ENCODE measurements at places on chromosomes 2 and 18.
A peak's percentile ranks its signal among the peaks of the same experiment; 100 is the strongest.

- DNase-seq, result peak; percentile 81
Measured at GRCh38 chr2:96951125-96951654, 35.2 kb downstream of the FAM178B start.

- no peak for DNase-seq
Measured at GRCh38 chr2:96105152-96105915, 11.0 kb downstream of the ADRA2B start.

- DNase-seq, result no peak
Measured at GRCh38 chr2:222239945-222240675, 58.7 kb downstream of the PAX3 start.

GRCh38 chr2:241870611-241871537 lies 1.3 kb downstream of the RTP5 start:
- DNase-seq, result no peak

DNA sequence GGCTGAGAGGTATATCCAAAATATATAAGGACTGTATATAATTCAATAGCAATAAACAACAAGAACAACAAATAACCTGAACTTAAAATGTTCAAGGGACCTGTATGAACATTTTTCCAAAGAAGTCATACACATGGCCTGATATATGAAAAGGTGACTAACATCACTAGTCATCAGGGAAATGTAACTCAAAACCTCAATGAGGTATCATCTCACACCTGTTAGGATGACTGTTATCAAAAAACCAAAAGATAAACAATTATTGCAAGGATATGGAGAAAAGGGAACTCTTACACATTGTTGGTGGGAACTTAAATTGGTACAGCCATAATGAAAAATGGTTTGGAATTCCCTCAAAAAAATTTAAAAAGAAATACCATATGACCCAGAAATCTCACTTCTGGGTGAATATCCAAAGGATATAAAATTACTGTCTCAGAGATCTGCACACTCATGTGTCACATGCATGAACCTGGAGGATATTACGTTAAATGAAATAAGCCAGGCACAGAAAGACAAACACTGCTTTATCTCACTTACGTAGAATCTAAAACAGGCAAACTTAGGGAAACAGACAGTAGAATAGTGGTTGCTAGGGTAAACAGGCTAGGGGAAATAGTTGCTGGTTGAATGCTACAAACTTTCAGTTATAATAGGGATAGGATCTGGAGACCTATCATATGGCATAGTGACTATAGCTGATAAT lies 334.5 kb upstream of the MMADHC start:
- no peak for DNase-seq

DNA sequence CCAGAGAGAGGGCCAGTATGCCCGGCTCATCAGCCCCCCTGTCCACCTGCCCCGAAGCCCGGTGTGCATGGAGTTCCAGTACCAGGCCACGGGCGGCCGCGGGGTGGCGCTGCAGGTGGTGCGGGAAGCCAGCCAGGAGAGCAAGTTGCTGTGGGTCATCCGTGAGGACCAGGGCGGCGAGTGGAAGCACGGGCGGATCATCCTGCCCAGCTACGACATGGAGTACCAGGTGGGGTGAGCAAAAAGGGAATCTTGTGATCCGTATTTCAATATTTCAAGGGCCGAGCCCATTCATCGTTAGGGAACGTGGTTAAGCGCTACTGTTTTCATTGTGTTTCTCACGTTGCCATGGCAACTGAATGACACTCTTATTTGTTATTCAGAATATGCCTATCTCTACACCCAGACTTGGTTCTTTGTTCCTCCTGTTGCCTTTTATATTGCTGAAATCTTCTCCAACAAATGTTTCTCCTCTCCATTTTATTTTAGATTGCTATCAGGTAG lies 81.5 kb downstream of the NRP2 start:
- DNase-seq, result no peak
